SJCRH30 (cell line): ENCODE measurements at places on chromosomes 1 and 21.

DNA sequence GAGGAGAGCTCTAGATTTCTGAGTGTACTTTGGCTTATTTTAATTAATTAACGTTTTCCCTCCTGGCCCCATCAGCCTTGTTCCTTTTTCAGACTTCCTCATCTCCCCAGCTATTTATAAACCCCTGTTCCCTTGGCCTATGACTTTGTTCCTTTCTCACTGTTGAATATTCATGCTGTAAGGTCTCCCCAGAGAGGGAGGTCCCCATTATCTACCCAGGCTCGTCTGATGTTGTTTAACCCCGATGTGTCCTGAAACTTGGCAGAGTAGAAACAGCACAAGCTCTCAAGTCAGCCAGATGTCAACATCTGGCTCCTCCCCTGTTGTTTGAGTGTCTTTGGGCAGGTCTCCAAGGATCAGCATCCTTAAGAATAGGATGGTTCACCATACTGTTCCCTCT is 153.6 kb downstream of the HIVEP3 start:
- DNase-seq = no peak

GRCh38 chr1:192358402-192358801 is 41.6 kb downstream of the RGS21 start:
- DNase-seq = no peak

- DNase-seq = no peak
These were observed 221.3 kb downstream of the PBX1 start for GRCh38 chr1:164780111-164780812.

- DNase-seq = no peak
These were observed 125.9 kb downstream of the RIPK4 start for GRCh38 chr21:41640748-41641509.

GRCh38 chr1:17403081-17403480 is 31.1 kb downstream of the PADI6 start:
- no peak for DNase-seq

DNA sequence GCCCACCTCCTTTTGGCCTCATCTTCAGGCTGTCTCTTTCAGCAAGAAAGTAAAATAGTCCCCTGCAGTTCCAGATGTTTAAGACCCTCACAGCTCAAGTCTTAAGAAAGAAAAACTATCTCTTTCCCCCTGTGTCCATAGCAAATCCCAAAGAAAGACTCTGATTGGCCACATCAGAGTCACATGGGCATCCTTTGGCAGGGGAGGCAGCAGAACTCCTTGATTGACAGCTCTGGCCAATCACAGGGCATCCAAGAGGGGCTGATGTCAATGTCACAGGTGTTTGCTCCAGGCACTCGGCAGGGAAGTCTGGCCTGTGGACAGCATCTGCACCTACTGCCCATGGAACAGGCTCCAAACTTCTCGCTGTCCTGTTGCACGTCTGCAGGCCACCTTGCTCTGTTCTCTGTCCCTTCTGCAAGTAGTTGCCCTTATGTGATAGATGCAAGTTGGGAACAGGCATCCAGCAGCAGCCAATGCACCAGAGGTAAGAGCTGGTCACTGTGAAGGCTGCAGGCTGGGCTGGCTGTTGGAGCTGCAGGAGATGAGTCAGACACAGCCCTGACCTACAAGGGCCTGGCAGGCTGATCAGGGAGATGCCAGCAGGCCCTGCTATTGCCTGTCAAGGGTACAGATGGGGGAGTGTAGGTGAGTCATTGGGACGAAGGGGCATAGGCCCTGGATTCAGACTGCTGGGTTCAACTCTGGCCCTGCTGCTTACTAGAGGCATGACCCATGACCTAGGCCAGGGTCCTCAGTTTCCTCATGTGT is 96.8 kb upstream of the TMEM51 start:
- DNase-seq = no peak

DNA sequence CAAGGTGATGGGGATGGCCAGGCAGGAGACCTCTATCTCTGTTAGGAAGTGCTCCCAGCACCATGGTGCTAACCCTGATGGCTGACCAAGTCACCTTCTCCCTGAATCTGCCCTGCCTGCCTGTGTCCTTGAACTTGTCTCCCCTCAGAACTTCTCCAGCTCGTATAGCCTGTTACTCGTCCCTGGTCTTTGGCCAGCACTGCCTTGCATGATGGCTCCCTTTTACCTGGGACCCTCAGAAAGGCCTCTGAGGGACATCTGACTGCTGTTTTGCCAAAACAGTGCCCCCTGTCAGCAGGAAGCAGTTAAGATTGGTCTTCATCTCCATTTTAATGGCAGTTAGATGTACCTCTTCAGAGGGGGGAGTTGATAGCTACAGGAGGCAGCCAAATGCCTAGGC is 148.3 kb downstream of the RHOU start:
- DNase-seq = no peak
